Stimulated activated CD4-positive, alpha-beta T cell treated with anti-CD3 and anti-CD28 coated beads, Interleukin-1b, Interleukin-23, amount 100 ng/mL, for 24 hours (primary cell): ENCODE measurements at places on chromosomes 16 and 17.

GRCh38 chr16:67091906-67092566 is 17.7 kb upstream of the PHAF1 start:
- DNase-seq, result no peak

GRCh38 chr17:7014995-7015958 is 2.9 kb downstream of the RNASEK start:
- peak; percentile 51 for DNase-seq

DNA sequence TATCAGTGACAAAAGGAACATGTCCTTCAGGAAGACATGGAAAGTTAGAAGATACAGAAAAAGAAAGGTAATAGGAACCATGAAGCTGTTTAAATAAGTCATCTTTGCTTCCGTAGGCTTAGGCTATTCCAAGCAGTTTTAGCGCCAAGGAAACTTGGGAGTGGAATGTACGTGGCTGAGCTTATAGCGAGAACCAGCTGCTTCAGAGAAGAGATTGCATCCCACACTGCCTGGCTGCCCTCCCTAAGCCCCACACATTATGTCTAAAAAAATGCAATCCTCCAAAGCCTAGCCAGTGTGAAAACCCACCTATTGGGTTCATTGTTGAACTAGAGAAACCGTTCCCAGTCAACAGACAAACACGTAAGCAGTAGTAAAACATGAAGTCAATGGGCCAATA is 149.9 kb downstream of the SLC39A11 start:
- DNase-seq, result no peak

DNA sequence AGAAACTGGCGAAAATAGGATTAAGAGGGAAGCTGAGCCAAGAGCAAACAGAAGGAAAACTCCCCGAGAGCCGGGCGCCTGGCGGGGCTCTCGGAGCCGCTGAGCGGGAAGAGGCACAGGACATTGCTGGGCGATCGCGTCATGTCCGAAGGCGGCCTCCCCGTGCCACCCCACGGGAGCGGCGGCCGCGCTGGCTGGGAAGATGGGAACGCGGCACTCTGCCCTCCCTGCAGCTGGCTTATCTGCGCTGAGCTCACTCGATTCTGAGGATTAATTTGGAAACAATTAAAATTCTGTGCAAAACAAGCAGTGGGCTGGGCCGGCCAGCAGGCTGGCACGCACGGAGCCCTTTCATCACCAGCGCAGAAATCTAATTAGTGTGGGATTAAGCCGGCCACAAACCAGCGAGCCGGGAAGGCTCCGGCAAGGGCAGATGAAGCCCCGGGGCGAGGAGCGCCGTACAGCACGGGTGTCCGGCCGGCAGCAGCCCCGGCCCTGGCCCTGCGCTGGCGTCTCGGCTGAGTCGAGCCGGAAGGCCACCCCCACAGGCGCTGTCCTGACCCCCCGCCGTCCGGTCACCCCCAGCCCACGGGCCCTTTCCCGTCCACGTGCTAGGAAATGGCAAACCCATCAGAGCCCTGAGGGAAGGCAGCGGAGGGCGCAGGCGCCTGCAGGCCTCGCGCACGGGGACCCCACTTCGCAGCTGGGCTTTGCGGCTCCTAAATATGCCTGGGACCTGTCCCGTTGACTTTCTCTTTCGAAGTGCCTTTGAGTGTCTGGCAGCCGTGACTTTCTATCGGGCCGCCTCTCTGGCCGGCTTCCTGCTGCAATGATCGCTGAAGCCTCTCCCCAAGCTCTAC is 37.9 kb downstream of the SOX8 start:
- DNase-seq, result no peak

- DNase-seq, result no peak
Measured at GRCh38 chr16:4613636-4614570, 785 bp downstream of the UBALD1 start.

DNA sequence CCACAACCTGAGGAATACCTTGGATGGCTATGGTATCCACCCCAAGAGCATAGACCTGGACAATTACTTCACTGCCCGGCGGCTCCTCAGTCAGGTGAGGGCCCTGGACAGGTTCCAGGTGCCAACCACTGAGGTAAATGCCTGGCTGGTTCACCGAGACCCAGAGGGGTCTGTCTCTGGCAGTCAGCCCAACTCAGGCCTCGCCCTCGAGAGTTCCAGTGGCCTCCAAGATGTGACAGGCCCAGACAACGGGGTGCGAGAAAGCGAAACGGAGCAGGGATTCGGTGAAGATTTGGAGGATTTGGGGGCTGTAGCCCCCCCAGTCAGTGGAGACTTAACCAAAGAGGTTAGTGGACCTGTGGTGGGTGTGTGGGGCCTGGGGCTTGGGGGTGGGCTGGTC is 3.1 kb downstream of the NFE2L1 start:
- DNase-seq, result no peak

- no peak for DNase-seq
Measured at GRCh38 chr17:78637643-78638420, 60.6 kb upstream of the DNAH17 start.

- no peak for DNase-seq
Measured at GRCh38 chr17:6599364-6599763, 41.1 kb downstream of the KIAA0753 start.

GRCh38 chr16:2036200-2036966 is 9.7 kb downstream of the NHERF2 start:
- DNase-seq, result no peak

GRCh38 chr17:12664894-12665262 is 812 bp upstream of the MYOCD start:
- no peak for DNase-seq

DNA sequence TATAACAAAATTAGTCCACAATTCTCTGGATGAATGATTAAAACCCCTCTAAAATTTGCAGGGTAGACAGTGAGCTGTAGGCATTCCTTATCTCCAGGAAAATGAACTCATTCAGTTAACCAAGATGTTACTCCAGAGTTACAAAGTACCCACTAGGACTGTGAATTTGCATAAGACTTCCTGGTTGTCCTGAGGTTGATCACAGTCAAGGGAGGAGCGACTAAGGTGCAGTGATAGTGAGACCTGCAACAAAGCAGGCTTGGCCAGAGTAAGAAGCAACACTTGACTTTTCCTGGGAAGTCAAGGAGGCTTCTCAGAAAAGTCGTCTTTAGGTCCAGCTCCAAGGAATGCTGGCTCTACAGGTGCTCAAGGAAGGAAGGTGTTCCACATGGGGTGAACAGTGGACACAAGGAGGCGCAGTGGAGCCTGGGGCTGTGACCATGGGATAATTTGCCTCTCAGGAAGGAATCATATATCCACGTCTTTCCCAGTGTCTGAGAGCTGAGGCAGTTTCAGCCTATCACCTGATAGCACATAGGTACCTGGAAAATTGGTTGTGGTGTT is 821.1 kb upstream of the EEF2KMT start:
- no peak for DNase-seq

- no peak for DNase-seq
Measured at GRCh38 chr16:12971241-12971640, 69.8 kb downstream of the SHISA9 start.

GRCh38 chr16:74199842-74200124 is 96.8 kb upstream of the PSMD7 start:
- DNase-seq, result no peak

DNA sequence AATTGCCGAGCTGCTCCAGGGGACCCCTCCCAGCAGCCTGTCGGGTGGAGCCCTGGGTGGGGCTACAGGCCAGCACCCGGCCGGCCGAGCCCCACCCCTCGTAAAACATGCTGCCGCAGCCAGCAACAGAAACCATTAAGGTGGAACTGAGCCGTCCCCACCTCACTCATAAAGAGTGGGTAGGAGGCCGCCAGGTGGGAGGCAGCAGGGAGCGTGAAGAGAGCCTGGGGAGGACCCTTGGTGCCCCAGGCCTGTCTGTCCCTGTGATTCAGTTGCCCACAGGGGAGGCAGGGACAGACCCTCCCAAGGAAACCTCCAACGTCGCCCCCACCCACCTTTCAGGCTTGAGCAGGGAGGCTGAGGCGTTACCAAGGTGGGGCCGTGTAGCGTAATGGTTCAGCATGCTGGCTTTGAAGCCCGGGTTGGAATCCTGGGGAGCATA is 8.4 kb downstream of the FOXN1 start:
- DNase-seq, result no peak

DNA sequence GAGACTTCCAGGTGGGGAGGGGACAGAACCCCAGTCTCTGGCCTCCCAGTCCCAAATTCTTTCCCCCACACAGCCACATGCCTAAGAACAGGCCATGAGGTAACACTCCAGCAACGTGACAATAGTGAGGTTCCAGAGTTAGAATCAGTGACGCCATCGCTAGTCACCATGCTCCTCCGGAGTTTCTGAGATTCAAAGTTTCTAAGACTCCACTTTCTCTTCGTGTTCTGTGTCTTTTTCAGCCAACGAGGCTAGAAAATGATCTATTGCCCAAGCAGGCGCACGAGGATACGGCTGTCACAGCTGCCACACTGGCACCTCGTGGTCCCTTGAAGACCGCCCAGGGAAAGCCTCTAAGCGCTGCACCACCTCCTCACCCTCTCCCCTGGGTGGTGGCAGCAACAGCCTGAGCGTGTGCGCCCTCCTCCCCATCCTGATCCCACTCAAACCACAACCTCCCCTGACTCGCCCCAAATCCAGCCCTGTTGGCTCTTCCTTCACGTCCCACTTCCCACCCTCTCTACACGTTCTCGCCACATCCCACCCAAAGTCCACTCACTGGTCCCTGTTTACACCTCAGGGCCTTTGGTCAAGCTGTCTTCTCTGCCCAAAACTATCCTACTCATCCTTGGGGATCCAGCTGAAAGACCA is 1.0 kb downstream of the MCRIP1 start:
- DNase-seq, result no peak

GRCh38 chr17:82246365-82247181 is 17.7 kb downstream of the SLC16A3 start:
- DNase-seq, result no peak
